Nephron progenitor cell (in vitro differentiated cells): ENCODE measurements at places on chromosomes 7 and 10.

- DNase-seq: no peak
Measured at GRCh38 chr10:759898-760477, 70.5 kb upstream of the DIP2C start.

DNA sequence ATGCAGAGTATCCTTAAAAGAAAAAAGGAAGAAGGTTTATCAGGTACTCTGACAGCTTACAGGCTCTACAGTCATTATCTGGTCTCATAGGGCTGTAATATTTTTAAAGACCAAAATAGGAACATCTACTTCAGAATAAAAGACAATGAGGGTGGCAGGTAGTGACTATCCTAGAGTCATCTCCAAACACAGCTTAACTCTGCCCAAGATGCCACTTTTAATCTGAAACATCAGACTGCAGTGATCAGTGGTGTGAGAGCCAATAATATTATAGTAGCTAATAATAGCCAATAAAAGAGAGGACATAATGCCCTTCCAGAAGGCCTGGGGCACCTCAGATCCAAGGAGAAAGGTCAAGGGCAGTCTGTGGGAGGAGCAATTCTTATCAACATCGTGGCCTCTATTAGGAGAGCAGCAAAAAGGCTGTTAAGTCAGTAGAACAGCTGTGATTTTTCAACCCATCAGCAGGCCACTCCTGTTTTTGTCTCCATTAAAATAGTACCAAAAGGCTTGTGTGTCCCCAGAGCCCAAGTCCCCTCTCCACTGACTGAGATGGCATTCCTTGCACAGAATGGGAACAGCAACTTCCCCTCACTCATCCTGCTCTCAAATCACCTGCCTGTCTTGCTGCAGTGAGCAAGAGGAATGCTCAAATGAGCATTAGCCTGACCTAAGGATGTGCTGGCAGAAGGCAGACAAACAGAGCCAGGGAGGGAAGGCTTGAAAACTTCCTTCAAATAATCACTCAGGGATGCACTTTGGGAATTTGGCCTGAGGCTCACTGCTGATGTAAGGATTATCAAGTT, 20.7 kb upstream of the SPOCK2 start:
- peak; percentile 19 for DNase-seq

GRCh38 chr7:45203459-45203858, 45.9 kb downstream of the RAMP3 start:
- no peak for DNase-seq

- DNase-seq: no peak
Measured at GRCh38 chr7:157713591-157713990, 376.8 kb downstream of the DNAJB6 start.

DNA sequence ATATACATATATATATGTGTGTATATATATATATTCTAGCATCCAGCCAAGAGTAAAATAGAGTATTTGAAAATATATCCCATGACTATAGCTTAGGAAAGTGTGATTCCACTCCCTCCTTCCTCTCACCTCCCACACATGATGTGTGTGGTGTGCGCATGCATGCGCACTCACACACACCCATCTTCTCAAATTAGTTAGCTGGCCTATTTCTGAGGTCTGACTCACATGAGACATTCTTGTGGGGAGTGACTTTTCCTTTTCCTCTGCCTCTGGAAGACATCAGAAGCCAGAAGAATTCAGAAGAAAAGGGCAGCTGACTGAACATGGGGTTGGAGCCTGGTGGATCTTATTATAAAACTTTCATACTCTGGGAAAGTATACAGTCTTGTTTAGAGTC, 793.5 kb upstream of the ZNF722 start:
- DNase-seq: no peak

GRCh38 chr10:33799281-33799943, 464.9 kb upstream of the NRP1 start:
- no peak for DNase-seq

DNA sequence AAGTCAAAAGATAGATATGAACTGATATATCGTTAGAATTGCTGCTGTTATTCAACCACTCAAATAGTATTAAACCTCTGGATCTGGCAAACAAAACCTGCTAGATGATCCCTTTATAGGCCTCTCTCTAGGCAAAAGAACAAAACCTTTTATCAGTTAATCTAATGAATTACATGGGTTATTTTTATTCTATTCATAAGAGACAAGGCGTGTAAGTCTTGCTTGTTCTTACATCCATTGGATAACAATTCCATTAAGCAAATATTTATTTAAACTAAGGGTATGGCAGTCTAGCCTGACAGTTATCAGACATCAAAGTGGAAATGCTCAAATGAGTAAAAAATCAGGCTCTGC, 16.6 kb upstream of the ADRB1 start:
- DNase-seq: no peak

GRCh38 chr7:414681-415560, 104.7 kb downstream of the PDGFA start:
- no peak for DNase-seq

DNA sequence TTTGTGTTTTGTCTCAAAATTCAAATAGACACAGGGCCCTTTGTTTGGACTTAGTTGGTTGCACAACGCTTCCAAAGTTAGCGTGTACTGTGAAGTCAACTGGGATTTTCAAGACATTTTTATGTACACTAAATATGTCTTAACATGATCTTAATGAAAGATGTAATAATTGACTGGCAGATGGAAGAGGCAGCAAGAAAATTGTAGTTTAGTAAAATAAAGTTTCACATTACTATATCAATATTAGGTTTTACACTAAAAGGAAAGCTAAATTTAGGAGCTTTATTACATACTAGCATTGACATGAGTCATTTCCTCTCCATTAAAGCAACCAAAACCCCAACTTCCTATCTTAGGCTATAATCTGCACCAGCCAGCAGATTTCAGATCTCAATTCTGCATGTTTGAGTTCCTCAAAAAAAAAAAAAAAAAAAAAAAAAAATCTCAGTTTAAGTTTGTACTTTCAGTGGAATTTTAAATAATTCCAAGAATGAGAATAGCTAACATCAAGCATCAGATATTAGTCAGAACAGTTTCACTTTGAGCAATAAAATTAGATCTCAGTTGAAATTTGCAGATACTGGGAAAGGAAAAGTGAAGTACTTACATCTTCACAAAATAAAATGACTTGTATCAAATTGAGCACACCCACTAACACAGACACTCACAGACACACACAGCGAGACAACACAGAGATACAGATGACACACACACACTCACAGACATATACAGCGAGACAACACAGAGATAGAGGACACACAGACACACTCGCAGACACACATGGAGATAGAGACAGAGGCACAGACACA, 346.6 kb upstream of the KLF6 start:
- DNase-seq: no peak

DNA sequence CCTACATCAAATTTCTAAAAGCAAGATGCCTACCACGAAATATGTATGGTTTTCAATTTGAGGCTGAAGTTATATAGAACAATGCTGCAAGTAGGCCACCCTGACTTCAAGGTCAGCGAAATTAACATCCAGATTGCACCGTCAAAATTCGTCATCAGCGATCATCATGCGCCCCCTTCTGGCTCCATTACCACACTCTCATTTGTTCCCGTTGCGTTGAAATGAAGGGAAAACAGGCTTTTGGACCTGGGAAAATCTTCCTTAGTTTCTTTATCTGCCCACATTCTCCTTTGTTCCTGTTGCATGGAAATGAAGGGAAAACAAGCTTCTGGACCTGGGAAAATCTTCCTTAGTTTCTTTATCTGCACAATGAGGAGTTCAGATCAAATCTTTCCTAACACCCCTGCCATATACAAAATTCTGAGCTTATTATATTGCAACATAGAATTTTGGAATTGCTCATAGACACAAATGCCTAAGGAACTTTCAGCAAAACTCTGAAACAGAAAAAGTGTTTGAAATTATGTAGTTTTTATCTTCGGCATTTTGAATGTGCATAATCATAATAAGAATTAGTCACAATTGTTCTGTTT, 98.2 kb upstream of the PRKCQ start:
- DNase-seq: peak; percentile 64

- DNase-seq: peak; percentile 55
Measured at GRCh38 chr7:95246831-95247370, 77.4 kb downstream of the PON1 start.

DNA sequence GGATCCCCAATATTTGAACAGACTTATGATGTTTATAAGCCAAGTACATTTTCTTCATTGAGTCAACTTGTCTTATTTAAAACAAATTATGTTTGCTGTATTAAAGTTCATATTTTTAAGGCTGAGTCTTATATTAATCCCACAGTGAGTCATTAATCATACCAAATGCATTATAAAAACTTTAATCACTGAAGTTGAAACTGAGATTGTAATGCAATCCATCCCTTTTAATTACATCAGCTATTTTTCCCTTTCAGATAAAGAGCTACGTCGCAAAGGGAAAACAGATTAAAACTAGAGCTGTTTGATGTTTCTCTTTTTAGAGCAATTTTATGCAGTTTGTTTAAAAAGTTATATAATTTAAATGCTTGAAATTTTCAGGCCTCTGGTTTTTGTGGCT, 183.0 kb downstream of the ARID5B start:
- DNase-seq: no peak

GRCh38 chr7:155093596-155093995, 23.5 kb downstream of the HTR5A start:
- no peak for DNase-seq

GRCh38 chr10:131961047-131961776, 20.5 kb downstream of the BNIP3 start:
- DNase-seq: no peak

DNA sequence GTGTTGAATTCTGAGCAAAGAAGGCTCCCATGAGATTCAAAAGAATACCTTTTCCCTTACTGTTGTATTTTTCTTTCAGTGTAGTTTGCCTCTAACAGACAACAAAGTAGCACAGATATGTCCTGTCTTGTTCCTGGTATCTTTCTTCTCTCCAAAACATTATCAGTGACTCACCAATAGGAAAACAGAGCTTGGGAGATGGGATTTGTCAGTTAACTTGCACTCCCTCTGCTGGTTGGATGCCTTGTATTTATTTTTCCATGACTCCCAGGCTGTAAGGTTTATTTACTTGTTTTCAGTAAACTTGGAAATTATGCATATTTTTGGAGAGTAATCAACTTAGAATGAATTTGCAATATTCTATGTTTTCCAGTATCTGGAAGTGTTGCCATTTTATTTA, 129.7 kb downstream of the SAMD9 start:
- DNase-seq: no peak

DNA sequence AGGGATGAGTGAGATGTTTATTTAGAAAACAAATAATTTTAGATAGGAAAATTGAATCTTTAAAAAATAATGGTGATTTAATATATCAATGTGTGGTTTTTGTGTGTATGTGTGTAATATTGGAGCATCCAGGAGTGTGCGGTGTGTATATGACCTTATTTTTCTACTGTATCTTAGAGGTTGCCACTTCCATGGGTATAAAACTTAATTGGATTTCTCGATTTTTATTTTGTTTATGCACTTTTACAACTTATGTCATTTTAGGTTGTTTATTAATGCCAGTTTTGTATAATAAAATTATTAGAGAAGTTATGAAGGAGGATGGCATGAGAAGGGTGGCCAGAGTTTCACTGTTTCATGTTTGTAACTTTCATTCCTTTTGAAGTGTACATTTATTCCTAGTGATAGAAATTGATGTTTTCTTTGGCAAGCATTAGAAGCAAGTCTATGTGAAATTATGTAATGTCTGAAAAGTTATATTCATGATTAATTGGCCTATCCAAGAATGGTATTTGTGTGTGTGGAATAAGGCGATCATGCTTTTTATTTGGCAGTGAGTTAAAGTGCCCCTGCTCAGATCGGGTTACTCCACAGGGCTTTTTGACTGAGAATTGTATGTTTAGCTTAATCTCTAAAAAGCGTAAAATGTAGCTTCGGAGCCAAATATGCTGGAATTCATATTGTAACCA, 110.3 kb downstream of the KAT6B start:
- DNase-seq: no peak

GRCh38 chr7:111012149-111012548, 78.8 kb upstream of the LRRN3 start:
- no peak for DNase-seq

GRCh38 chr10:95388539-95388938, 97.7 kb upstream of the PDLIM1 start:
- DNase-seq: no peak

DNA sequence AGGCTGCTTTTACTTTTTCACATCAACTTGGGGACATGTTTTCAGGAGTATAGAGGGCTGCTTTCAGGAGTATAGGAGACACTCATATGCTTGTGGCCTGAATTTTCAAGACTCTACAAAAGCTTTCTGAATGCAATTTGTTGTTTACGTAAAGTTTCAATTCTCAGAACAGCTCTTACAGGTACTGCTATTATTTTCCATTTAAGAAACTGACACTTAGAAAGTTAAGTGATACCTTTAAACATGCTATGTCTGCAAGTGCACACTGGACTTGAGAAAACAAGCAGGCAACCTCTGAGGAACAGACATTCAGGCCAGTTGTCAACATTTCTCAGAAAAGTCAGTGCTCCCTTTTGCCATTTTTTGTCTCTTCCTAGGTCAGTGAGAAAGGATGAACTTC, 70.0 kb upstream of the PHYHIPL start:
- DNase-seq: no peak

DNA sequence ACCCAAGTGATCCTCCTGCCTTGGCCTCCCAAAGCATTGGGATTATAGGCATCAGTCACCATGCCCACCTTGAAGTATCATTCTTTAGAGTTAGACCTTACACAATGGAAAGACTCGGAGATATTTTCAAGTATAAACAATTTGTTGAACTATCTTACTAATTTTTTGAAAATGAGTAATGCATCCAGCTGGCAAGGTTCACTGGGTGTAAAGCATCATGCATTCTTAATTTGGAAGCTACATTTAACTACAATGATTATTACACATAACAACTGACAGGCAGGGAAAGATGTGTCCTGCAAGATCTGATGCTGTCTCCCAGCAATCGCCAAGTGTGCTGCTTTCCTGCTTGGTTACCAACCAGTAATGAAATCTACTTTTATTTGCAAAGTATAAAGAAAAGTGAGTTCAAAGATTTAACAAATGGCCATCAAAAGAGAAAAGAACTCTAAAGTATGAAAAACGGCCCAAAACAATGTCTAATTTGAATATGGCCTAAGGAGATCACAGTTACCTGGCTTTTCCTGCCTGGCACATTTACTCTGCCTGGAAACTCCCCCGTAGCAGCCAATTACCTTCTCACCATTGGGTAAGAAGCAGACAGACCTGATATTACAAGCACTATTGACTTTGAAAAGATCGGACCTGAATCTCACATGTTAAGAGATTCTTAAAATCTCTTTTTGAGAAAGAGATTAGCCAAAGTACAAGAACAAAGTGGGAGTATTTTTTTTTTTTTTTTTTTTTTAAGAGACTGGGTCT, 59.3 kb upstream of the NMT2 start:
- no peak for DNase-seq
